ENCODE measurements at places on chromosomes 12 and 14. TPM values are rescaled to one million over a fixed set of nuclear protein-coding genes. Genes with fewer than 3 reads are reported as not detected.

NEUROD4 gene
- not detected for total RNA-seq

CACNA1C gene
- total RNA-seq, result 10.7 TPM

KCNA5 gene
- total RNA-seq, result not detected

SCN8A gene
- total RNA-seq, result 15.1 TPM

TUBA1B gene
- 1,865 TPM for total RNA-seq

LUM gene
- total RNA-seq, result 62.0 TPM

FAM186B gene
- total RNA-seq, result 0.08 TPM

ENDOU gene
- total RNA-seq, result not detected

DNA sequence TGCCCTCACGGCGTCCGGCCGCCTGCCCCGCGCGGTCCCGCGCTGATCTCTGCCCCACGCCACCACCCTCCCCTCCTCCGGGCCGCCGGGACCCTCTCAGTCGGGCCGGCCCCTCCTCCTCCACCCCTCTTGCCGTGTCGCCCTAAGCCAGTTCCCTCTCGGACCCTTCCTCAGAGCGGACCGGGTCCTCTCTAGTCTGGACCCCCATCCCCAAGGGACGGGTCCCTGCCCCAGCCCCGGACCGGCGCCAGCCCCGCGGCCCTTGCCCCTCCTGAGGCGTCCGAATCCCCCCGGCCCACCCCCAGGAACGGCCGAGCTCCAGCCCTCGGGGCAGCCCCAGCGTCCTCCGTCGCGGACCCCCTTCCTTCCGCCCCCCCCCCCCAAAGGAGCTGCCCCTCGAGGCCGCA is 485 bp downstream of the PPP4R4 start:
- DNase-seq, result no peak
- peaks cover 19% of the 10 kb centered on the region for H3K4me1 ChIP-seq
- H3K27me3 ChIP-seq, result peaks cover 16% of the 10 kb centered on the region
- 0 out of 2 replicates have a peak overlapping the region, but pooled peaks have one; percentile 16 for H3K4me3 ChIP-seq
- H3K27ac ChIP-seq, result no peak overlapping the region

- H3K4me3 ChIP-seq, result no peak overlapping the region
- no peak for DNase-seq
- H3K36me3 ChIP-seq, result no peaks in the 10 kb centered on the region
- no peak overlapping the region for H3K27ac ChIP-seq
- H3K4me1 ChIP-seq, result 0 out of 2 replicates have a peak, but pooled peaks cover 4% of the 10 kb centered on the region
Measured at GRCh38 chr12:75378354-75378753, 12.5 kb upstream of the GLIPR1L2 start.

DNA sequence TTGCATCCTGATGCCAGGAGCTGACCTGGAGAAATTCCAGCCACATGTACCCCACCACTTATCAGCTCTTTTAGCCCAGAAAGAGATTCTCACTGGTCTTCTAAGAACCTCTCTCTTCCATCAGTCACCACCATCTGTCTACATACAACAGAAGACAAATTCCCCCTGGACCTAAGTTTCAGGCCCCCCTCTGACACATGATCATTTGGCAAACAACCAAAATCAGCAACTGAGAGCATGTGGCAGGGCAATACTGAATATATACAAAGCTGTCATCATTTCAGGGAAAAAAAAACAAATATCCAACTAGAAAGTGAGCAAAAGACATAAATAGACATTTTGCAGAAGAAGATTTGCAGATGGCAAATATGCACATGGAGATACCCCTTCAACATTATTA is 180.2 kb downstream of the FOXN3 start:
- no peak overlapping the region for H3K27ac ChIP-seq
- 0 out of 2 replicates have a peak, but pooled peaks cover 4% of the 10 kb centered on the region for H3K36me3 ChIP-seq
- no peaks in the 10 kb centered on the region for H3K27me3 ChIP-seq
- DNase-seq, result no peak

DNA sequence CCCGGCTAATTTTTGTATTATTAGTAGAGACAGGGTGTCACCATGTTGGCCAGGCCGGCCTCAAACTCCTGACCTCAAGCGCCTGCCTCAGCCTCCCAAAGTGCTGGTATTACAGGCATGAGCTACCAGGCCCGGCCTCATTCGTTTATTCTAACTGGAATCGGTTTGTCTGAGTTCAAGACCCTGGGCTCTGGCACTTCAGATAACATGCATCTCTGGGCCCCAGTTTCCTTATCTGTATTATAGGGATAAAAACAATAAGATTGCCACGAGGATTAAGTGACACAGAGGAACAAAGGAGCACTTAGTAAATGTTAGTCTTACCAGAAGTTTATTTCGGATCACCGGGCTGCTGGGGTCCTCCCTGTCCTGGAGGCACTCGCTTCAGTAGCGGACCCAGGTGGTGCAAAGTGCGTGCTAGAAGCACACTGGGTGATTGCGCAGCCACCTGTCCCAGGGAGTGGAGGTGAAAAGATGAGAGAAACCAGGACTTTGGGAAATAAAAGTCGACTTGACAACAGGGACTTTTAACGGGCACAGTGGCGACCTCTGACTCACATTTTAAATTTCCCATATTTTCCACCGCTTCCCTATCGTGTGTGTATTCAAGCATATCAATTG is 37.5 kb downstream of the ACACB start:
- no peak overlapping the region for H3K27ac ChIP-seq
- H3K27me3 ChIP-seq, result peaks cover 26% of the 10 kb centered on the region
- H3K36me3 ChIP-seq, result no peaks in the 10 kb centered on the region
- H3K4me1 ChIP-seq, result peaks cover 15% of the 10 kb centered on the region
- DNase-seq, result no peak
- H3K4me3 ChIP-seq, result peak overlapping the region; percentile 79

DNA sequence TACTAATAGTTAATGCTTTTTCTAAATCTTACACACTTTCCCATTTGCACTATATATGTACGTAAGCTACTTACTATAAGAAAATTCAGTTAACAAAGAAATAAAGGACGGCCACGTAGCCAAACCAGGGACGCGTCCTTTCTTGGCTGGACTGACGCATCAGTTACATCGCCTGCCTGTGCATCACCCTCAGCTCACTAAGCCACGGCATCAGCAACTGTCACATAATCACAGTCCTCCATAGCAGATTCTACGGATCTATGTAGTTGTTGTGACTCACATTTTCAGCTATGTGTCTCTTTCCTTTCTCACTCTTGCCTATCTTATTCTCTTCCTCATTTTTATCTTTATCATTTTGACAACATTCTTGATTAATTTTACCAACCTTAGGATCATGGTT is 38.1 kb upstream of the C12orf50 start:
- H3K4me1 ChIP-seq, result peaks cover 22% of the 10 kb centered on the region
- no peak for DNase-seq
- H3K27me3 ChIP-seq, result no peaks in the 10 kb centered on the region
- no peak overlapping the region for H3K4me3 ChIP-seq

DNA sequence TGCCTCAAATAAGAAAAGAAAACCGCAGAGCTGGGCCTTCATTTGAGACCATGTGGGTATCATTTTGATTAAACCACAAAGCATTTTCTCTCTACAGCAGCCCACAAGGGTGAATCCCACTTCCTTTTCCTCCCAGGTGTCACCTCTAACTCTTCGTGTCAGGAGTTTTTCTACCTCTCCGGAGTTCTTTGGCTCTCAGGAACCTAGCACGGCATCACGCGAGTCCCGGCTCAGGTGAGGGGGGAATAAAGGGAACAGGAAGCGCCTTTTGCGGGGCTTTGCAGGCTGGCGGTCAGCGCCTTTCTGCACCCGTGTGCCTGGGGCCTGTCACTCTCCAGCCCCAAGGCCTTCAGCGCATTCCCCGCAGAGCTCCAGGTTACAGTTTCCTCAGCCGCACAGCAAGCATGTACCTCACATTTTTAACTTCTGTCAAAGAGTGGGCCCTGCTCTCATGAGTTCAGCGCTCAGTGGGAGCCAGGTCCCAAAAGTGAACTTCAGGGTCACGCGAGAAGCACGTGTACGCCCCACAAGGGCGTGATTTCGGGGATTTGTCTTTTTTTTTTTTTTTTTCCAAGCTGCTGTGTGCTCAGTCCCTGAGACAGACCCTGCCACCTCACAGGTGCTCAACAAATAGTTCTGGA is 740 bp upstream of the PRPF40B start:
- H3K27me3 ChIP-seq, result peaks cover 19% of the 10 kb centered on the region
- peaks cover 32% of the 10 kb centered on the region for H3K4me1 ChIP-seq
- peak overlapping the region; percentile 90 for H3K4me3 ChIP-seq
- H3K27ac ChIP-seq, result peak overlapping the region; percentile 80
- peak; percentile 14 for DNase-seq

- no peaks in the 10 kb centered on the region for H3K36me3 ChIP-seq
- H3K27ac ChIP-seq, result peak overlapping the region; percentile 79
- peak overlapping the region; percentile 56 for H3K4me3 ChIP-seq
- DNase-seq, result peak; percentile 75
- peaks cover 34% of the 10 kb centered on the region for H3K4me1 ChIP-seq
- peaks cover 2% of the 10 kb centered on the region for H3K27me3 ChIP-seq
Measured at GRCh38 chr14:75234173-75235115, 44.2 kb upstream of the FOS start.

GRCh38 chr12:5907807-5908206 is 37.3 kb downstream of the ANO2 start:
- H3K4me3 ChIP-seq, result no peak overlapping the region
- H3K27me3 ChIP-seq, result peaks cover 30% of the 10 kb centered on the region
- H3K36me3 ChIP-seq, result no peaks in the 10 kb centered on the region
- no peak for DNase-seq

DNA sequence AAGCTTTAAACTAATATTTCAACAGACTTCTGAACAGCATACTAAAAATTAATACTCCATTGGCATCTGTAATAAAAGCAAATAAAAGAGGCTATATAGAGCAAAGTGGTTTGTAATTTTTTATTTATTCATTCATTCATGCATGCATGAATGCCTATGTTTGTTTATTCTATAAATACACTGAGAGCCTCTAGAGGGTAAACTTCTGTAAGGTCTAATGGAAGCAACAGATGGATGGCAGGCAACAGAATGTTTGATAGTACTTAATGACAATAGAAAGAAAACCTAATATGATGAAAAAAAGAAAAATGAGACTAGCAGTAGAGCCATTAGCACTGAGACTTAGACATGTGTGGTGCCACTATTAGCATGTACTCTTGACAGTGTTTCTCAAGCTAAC is 253.1 kb downstream of the CCDC91 start:
- H3K4me3 ChIP-seq, result no peak overlapping the region
- DNase-seq, result no peak
- no peak overlapping the region for H3K27ac ChIP-seq
- no peaks in the 10 kb centered on the region for H3K27me3 ChIP-seq
- peaks cover 11% of the 10 kb centered on the region for H3K4me1 ChIP-seq
- H3K36me3 ChIP-seq, result no peaks in the 10 kb centered on the region

- peaks cover 47% of the 10 kb centered on the region for H3K4me1 ChIP-seq
- DNase-seq, result peak; percentile 24
- H3K4me3 ChIP-seq, result peak overlapping the region; percentile 90
- no peaks in the 10 kb centered on the region for H3K27me3 ChIP-seq
Measured at GRCh38 chr14:104968541-104969401, 9.4 kb downstream of the AHNAK2 start.

DNA sequence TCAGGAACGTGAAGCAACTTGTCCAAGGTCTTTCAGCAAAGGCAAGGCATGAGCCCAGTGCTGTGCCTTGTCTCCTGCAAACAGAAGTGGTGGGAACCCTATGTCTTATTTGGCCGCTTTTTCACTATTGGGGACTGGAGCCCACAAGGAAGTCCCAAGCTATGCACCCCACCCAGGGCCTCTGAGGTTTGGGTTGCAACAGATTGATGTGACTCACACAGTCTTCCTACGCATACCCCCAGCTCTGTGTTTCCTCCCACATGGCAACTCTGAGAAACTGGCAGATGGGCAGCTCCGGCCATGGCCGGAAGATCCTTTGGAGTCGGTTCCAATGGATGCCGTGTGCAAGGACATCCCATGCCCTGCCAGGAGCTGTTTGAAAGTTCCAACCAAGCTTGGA is 28.3 kb upstream of the CMKLR1 start:
- H3K27ac ChIP-seq, result no peak overlapping the region
- peaks cover 1% of the 10 kb centered on the region for H3K36me3 ChIP-seq
- no peaks in the 10 kb centered on the region for H3K4me1 ChIP-seq
- DNase-seq, result no peak

- no peaks in the 10 kb centered on the region for H3K27me3 ChIP-seq
- peaks cover 4% of the 10 kb centered on the region for H3K36me3 ChIP-seq
- no peak for DNase-seq
- H3K4me3 ChIP-seq, result peak overlapping the region; percentile 24
- no peak overlapping the region for H3K27ac ChIP-seq
Measured at GRCh38 chr14:38254571-38255407, 1.1 kb downstream of the CLEC14A start.

GRCh38 chr12:105018012-105018411 is 31.9 kb downstream of the NOPCHAP1 start:
- no peak overlapping the region for H3K27ac ChIP-seq
- peaks cover 3% of the 10 kb centered on the region for H3K27me3 ChIP-seq
- peaks cover 20% of the 10 kb centered on the region for H3K4me1 ChIP-seq
- peaks cover 26% of the 10 kb centered on the region for H3K36me3 ChIP-seq

DNA sequence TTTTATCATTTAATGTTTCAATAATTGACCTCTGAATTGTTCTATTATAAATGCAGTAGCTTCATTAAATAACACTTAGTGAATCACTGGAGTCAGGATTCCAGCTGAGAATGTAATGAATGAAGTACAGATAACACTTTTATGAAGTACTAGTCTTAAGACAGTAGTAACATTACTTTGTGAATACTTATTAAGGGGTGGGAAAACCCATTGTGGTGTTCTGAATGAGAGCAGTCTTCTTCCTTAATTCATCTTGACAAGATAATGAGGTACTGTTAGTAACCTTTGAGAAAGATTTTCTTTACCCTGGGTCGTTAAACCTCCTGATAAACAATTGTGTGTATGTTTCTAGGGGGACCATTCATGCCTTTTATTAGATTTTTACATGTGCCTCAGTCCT is 12.7 kb downstream of the NUP107 start:
- no peaks in the 10 kb centered on the region for H3K27me3 ChIP-seq
- no peaks in the 10 kb centered on the region for H3K4me1 ChIP-seq
- H3K27ac ChIP-seq, result no peak overlapping the region

DNA sequence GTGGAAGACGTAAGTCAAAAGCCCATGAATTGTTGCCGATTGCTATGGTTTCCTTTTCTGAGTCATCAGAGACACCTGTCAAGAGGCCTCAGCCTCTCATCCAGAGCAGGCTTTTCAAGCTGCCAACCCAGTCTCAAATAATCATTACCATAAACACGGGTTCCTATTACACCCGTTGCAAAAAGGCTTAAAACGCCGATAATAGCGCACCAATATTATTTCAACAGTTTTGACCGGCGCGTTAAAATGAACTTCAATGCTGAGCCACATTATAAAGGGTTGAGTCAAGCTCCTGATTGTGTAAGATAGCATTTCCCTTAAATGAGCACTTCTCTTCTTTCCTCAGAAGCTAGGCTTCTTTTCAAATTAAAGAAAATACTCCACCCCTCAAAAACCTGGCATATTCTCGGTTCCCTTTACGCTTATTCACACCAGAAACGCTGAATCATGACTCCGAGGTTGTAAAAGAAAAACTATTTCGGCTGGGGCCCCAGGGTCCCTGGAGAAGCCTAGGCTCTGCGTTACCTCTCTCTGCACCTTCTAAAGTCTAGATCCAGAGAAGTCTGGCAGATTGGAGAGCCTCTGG is 1.4 kb downstream of the TMTC1 start:
- H3K36me3 ChIP-seq, result no peaks in the 10 kb centered on the region
- no peaks in the 10 kb centered on the region for H3K4me1 ChIP-seq
- H3K4me3 ChIP-seq, result no peak overlapping the region
- H3K27me3 ChIP-seq, result no peaks in the 10 kb centered on the region

- peaks cover 3% of the 10 kb centered on the region for H3K27me3 ChIP-seq
- H3K36me3 ChIP-seq, result no peaks in the 10 kb centered on the region
- no peak overlapping the region for H3K27ac ChIP-seq
- peaks cover 16% of the 10 kb centered on the region for H3K4me1 ChIP-seq
- DNase-seq, result no peak
Measured at GRCh38 chr12:15341371-15341770, 19.1 kb downstream of the PTPRO start.

- H3K4me3 ChIP-seq, result no peak overlapping the region
- H3K36me3 ChIP-seq, result no peaks in the 10 kb centered on the region
- peaks cover 4% of the 10 kb centered on the region for H3K27me3 ChIP-seq
- peaks cover 13% of the 10 kb centered on the region for H3K4me1 ChIP-seq
Measured at GRCh38 chr14:33788161-33788560, 162.7 kb downstream of the EGLN3 start.

GRCh38 chr14:102829016-102829548 is 51.8 kb downstream of the TRAF3 start:
- no peak for DNase-seq
- H3K27ac ChIP-seq, result no peak overlapping the region

Measured in HFFc6 (cell line).